ENCODE measurements at places on chromosomes 12 and 14.

- DNase-seq = no peak
These were observed 146.5 kb downstream of the PIWIL1 start for GRCh38 chr12:130484221-130484620.

GRCh38 chr12:57779736-57780135 lies 2.9 kb upstream of the TSFM start:
- no peak for DNase-seq

DNA sequence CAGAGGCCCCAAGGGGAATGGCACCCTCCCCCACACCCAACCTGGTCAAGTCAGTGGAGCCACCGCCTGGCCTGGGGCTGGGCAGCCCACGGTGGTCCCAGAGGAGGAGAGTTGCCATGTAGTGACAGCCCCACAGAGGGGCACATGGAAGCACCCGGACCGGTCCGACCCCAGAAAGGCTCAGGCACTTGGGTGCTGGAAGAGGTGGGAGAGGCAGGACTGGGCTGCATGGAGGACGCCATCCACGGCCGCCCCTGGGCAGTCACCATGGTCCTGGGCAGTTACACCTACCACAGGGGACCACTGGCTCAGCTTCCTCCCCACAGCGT lies 37.9 kb upstream of the TMEM179 start:
- no peak for DNase-seq

DNA sequence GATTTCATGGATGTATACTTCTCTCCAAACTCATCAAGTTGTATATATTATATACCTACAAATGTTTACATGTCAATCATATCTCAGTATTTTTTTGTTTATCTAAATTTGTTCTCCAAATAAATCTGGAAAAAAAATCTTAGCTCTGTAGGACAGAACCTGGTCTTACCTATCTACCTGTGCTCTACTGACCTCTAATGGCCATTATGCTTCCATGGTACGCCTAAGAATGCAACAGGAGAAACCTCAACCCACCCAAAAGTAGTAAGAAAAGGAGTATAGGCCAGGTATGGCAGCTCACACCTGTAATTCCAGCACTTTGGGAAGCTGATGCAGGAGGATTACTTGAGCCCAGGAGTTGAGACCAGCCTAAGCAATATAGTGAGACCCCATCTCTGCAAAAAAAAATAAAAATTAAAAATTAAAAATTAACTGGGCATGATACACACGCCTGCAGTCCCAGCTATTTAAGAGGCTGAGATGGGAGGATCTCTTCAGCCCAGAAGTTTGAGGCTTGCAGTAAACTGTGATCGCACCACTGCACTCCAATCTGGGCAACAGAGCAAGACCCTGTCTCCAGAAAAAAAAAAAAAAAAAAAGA lies 8.7 kb downstream of the OR11H4 start:
- DNase-seq = peak; percentile 50

GRCh38 chr14:105748204-105748578 lies 221.8 kb downstream of the TMEM121 start:
- DNase-seq = no peak

- DNase-seq = no peak
These were observed 29.6 kb downstream of the IRF2BPL start for GRCh38 chr14:76998910-76999309.

DNA sequence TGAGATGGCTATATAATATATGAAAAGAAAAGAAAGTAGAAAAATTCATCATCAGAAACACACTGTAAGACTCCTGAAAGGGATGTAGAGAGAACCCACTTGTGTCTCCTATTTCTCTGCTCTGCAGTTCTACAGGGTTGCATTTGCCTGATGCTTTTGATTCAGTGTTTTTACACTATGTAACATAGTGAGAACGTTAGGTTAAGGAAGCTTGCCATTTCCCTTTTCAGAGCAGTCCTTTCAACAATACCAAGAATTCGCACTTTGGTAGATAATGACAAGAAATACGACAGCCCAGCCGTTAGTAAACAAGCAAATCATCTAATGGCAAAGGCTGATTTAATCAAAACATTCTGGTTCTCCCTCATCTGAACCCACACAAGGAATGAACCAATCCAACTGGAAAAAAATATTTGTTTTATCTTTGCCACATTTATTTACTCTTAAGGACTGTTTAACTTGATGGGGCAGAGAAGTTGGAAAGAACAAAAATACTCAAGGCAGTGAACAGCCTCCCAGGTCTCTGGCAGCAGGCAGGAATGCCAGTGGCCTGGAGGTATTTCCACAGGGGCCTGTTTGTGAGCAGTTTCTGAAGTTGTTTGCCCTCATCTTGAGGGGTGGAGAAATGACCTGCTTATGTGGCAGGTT lies 30.8 kb upstream of the SOCS2 start:
- no peak for DNase-seq

DNA sequence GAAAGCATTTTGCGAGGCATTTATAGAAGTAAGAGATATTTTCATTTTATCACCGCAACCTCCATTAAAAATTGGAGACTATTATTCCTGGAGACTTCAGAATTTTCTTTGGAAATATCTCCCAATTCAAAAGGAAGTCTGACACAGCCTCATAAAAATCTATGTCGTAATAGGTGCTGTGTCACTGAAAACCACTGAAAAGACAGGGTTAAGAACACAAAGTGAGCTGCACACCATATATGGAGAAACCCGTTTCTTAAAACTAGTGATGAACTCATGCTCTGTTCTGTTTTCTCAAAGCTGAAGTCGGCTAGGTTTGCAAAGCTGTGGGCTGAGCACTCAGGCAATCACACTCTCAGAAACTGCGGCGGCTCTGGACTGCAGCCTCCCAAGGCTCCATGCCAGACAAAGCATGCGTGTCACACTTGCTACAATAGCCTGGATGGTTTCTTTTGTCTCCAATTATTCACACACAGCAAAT lies at the start of gene GLIPR1:
Gene GLIPR1 (plus strand): TSS at position 287 of the 481 bp plus-strand sequence. CDS start 126 bp downstream, at position 413.
- DNase-seq = peak; percentile 42

GRCh38 chr14:68173227-68173972 lies 353.8 kb downstream of the RAD51B start:
- DNase-seq = no peak
